ENCODE measurements at places on chromosomes 16 and 17. TPM values are rescaled to one million over a fixed set of nuclear protein-coding genes. Genes with fewer than 3 reads are reported as not detected.

CDR2 gene
- 15.8 TPM for total RNA-seq

TBC1D26 gene
- not detected for total RNA-seq

GRCh38 chr16:1548727-1549126, 15.3 kb downstream of the TMEM204 start:
- no peak overlapping the region for H3K4me3 ChIP-seq
- DNase-seq = no peak
- H3K27ac ChIP-seq = no peak overlapping the region

DNA sequence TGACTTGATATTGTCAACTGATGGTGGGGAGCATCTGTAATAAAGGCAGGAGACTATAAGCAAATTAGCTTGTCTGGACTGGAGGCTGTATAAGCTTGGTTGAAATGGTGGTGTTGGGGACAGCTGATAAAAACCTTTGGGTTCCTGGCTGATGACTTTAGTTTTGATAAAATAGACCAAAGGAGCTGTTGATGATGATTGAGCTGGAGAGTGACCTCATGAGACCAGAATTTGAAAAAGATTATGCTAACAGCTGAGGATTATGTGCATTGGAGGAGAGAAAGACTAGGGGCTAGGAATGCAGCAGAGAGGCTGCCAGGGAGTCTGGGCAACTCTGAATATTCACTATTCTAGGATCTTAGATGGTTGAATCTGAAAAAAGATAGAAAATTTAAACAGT, 8.7 kb upstream of the CDC27 start:
- no peaks in the 10 kb centered on the region for H3K27me3 ChIP-seq
- no peak overlapping the region for H3K4me3 ChIP-seq
- no peaks in the 10 kb centered on the region for H3K4me1 ChIP-seq
- no peaks in the 10 kb centered on the region for H3K36me3 ChIP-seq

SSTR5 gene
- total RNA-seq = 2.3 TPM

DNA sequence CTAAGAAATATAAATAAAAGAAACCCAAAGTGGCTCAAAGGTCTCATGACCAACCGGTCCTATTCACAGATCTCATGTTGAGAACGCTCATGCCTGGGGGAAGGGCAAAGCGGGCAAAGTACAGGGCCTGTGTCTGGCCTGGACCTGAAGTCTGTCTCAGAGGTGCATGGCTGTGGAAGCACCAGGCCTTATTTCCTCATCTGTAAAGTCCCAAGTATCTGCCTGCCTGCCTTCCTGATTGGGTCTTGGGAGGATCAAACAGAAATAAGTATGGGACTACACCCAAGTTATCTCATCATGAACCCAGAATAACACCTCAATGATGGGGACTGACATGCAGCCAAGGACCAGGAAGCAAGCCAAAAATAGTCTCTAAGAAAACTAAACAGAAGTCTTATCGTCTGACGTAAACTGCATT, 14.2 kb downstream of the AXIN2 start:
- H3K27ac ChIP-seq = peak overlapping the region; percentile 57
- H3K4me3 ChIP-seq = no peak overlapping the region
- no peaks in the 10 kb centered on the region for H3K36me3 ChIP-seq
- no peaks in the 10 kb centered on the region for H3K27me3 ChIP-seq
- peak; percentile 60 for DNase-seq
